Adipocyte (in vitro differentiated cells): ENCODE measurements at places on chromosomes 4 and X.

GRCh38 chr4:156643826-156644225, 327.8 kb downstream of the PDGFC start:
- DNase-seq, result no peak

GRCh38 chr4:55931043-55931442, 17.7 kb upstream of the CEP135 start:
- DNase-seq, result no peak

- DNase-seq, result no peak
Measured at GRCh38 chr4:105234582-105234981, 87.9 kb downstream of the TET2 start.

DNA sequence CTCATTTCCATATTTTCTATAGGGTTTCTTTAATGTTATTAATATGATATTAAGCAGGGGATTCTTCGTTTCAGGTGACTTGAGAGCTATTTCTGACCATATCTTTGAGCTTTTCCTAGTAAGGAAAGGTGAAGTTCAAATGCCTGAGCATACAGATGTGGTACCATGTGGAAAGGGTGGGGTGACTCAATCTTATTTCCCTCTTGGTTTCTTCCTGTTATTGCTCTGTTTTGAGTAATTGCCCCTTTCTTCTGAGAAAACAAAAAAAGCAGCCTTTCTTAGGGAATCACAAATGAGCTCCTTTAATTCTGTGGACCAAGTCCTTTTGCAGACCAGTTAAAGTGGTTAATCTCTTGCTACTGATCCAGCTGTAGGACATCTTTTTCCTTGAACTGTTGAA, 41.0 kb upstream of the AGA start:
- DNase-seq, result peak; percentile 15
